ENCODE measurements at places on chromosomes 12 and 14. TPM values are rescaled to one million over a fixed set of nuclear protein-coding genes. Genes with fewer than 3 reads are reported as not detected.

GRCh38 chr14:89391556-89391955 lies 25.5 kb downstream of the FOXN3 start:
- DNase-seq = no peak

DNA sequence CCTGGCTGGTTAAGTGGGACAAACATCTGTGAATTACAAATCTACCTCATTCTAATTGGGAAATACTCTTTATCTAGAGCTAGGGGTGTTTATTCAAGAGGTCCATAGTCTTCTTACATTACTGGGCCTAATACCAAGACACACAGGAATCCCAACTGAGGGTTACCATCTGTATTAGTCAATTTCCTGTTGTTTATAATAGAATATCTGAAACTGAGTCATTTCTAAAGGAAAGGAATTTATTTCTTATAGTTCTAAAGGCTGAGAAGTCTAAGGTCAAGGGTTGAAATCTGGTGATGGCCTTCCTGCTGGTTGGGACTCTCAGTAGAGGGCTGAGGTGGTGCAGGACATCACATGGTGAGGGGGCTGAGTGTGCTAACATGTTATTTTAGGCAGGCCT lies 36.0 kb downstream of the RTRAF start:
- no peak for DNase-seq

GRCh38 chr12:73390261-73390660 lies 1118.1 kb downstream of the TRHDE start:
- DNase-seq = no peak

DNA sequence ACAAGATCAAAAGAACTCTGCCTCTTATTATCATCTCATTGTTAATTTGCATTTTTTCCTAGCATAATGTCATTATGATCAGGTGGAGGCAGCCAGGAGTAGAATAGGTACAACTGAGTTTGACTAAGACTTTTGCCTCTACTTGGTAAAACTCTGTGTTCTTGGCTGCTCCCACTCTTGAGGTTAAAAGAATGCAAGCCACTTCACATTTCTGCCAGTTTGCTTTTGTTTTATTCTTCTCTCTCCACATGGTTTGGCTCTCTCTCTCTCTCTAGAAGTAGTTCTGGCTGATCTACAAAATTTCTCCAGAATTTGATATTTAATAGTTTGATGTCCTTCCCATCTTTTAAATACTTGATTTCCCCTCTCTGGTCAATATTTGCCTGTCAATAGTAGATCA lies 170.7 kb upstream of the E2F7 start:
- no peak for DNase-seq

- DNase-seq = no peak
Observed at GRCh38 chr14:54817506-54817905, 85.1 kb downstream of the GCH1 start.

DNA sequence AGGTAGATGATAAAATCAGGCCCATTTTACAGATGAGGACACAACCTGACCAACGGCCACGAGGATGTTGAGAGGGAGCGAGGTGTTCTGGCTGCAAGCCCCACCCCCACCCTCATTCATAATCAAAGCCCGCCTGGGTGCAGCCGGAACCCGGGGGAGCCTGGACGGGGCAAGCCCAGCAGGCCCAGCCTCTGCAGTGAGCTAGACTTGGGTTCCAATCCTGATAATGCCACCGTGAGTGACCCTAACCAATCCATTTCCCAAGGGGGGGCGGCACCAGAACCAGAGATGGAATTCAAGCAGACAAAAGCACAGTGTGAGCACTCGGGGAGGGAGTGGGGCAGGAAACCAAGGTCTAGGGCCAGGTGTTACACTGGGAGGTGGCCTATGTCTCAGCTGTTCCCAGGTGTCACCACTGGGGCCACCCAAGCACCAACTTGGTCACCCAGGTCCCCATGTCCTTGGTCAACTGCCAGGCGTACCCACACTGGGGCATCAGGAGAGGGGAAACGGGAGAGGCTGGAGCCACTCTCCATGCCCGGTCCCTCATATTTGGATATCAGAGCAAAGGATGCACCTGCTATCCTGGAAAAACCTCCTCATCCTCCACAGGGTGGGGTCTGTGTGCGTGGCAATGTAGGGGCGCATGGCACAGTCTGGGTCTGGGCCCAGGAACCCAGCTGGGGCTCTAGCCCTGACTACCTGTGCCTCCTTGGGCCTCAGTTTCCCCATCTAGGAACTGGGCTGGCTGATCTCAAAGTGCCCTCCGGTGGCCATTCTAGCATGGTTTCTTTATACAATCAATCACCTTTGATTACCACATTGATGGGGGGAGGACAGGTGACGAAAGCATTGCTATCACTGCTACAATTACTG lies 58.4 kb downstream of the FAM222A start:
- no peak for DNase-seq

DNA sequence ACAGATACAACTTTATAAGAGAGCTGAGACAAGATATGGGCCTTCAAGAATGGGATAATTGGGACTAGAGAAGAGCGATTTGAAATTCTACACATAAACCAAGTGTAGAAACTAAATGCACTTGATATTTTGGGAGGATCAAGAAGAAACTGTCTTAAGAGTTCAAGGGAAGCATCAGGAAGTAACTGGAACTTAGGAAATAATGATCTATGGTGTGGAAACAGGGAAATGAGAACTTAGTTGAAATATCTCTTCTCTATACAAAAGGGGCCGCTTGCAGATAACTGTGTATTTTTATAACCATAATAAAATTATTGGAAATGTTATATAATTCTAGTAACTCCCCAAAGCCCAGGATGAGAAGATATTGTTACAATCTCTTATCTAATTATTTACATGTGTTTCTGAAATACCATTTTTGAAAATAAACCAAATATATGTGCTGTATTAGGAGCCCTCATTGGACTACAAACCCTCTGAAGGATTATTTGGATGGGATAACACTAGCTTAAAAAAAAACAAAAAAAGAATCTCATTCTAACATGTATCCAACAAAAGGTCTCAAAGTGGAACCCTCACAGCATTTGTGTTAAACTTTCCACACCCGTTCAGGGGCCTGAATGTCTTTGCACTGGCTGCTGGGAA lies 84.7 kb upstream of the FLRT2 start:
- no peak for DNase-seq

GRCh38 chr12:55698965-55699364 lies 8.7 kb downstream of the ITGA7 start:
- no peak for DNase-seq

- DNase-seq = no peak
Observed at GRCh38 chr14:27587103-27587502, 989.3 kb upstream of the NOVA1 start.

- no peak for DNase-seq
Observed at GRCh38 chr14:94751956-94752355, 18.0 kb downstream of the GSC start.

- no peak for DNase-seq
Observed at GRCh38 chr14:100321473-100322137, 1.5 kb upstream of the SLC25A47 start.

DNA sequence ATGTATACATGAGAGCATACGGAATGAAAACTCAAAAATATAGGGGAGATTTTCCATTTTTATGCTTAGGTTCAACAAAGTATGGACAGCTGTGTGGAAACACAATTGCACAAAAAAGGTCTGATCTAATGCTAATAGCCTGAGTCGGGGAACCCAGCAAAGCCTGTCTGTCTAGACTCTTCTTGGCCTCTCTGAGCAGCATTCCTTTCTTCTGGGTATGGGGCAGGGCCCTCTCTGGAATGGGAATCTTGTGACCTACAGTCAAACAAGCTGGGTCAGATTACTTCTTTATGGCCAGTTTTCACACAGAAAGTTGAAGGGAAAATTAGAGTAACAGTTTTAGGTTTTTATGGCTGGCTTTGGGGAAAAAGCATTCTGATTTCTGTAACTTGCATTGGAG lies 534.0 kb upstream of the LMO3 start:
- DNase-seq = no peak

DNA sequence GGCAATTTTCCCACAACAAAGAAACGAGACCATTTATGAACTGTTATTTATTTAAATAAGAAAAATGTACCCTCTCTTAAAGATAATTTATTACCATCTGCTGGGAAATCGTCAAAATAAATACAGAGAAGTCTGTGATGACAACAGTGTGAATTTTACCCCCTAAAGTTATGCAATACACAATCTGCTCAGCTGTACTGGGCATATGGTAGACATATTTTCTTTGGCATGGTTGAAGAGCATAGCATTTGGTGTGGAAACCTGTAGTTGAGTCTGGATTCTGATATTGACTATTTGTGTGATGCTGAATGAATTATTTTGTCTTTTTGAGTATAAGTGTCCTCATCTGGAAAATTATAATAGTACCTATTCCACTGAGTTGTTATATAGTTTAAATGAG lies 60.0 kb downstream of the CFAP54 start:
- DNase-seq = no peak

GRCh38 chr14:102560458-102561261 lies 31.8 kb upstream of the RCOR1 start:
- DNase-seq = no peak

- no peak for DNase-seq
Observed at GRCh38 chr12:75641031-75641780, 129.8 kb upstream of the KRR1 start.

GRCh38 chr14:101246894-101247841 lies 314.1 kb upstream of the DIO3 start:
- no peak for DNase-seq

GRCh38 chr12:13652105-13652504 lies 329.3 kb downstream of the GRIN2B start:
- DNase-seq = no peak

DNA sequence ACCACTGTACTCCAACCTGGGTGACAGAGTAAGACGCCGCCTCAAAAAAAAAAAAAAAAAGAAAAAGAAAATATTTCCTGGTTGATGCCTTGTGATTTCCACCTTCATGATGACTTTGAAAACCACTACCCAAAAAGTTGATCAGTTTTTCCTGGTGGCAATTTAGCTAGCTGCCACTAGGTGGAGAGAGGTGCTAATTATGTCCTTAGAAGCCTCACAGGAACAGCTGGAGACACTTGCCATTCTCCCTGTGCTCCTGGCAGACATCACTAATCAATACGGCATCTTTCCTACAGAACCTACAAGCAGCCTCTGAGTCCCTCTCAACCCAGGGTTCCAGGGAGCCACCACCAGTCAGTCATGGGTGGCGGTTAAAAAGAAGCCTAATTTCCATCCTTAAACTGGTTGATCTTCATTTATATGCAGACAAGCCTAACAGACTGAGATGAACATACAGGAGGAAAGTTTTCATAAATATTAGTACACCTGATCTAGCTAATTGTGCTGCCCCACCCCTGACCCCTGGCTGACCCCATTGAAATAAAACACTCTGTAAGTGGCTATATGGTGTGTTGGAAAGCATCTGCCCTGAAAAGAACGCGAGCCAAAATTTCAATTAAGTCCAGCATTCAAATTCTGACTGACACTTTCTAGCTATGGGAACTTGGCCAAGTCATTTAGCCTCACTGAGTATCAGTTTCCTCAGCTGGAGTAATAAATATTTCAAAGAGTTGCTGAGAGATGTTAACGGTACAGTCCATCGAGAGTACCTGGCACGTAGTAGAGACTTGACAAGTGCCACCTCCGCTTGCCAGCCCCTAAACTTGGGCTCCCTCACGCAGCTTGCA lies 6.2 kb upstream of the OAS1 start:
- no peak for DNase-seq

Gene LHX5
- not detected for total RNA-seq

Gene NANOG
- not detected for total RNA-seq

Gene KLRB1
- total RNA-seq = 229 TPM

Gene FAM186B
- 0.37 TPM for total RNA-seq

Gene YARS2
- 18.1 TPM for total RNA-seq

Gene PPM1H
- total RNA-seq = 0.31 TPM

Gene KCNMB4
- total RNA-seq = 0.75 TPM

Data from T-helper 17 cell (primary cell).